Cerebellum (tissue), 4 donors: ENCODE measurements at places on chromosomes 11 and 22. TPM values are rescaled to one million over a fixed set of nuclear protein-coding genes. Genes with fewer than 3 reads are reported as not detected.

DNA sequence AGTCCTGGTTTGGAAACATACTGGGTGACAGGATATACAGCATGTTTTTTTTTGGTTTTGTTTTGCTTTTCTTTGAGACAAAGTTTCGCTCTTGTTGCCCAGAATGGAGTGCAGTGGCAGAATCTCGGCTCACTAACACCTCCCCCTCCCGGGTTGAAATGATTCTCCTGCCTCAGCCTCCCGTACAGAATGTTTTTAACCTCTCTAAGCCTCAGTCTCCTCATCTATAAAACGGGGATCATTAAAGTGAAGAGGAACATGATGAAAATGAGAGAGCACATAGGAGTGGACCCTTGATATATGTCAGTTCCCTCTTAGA, 28.1 kb upstream of the SCARF2 start:
- DNase-seq = no peak

- DNase-seq = no peak
Observed at GRCh38 chr11:32108576-32108975, 17.7 kb downstream of the RCN1 start.

Gene CCDC116
- 0.45 TPM for total RNA-seq

Gene PLAAT2
- total RNA-seq = not detected

GRCh38 chr22:40111451-40111850, 66.3 kb upstream of the TNRC6B start:
- DNase-seq = no peak

Gene ADAMTS8
- total RNA-seq = 1.5 TPM

Gene OR52H1
- 0.82 TPM for total RNA-seq

Gene PHF21B
- 21.9 TPM for total RNA-seq

Gene ARHGAP8
- total RNA-seq = 0.82 TPM

- DNase-seq = no peak
Observed at GRCh38 chr22:17853073-17853472, 78.8 kb upstream of the BID start.

Gene CARNS1
- 0.18 TPM for total RNA-seq

Gene KREMEN1
- 9.1 TPM for total RNA-seq

- DNase-seq = no peak
Observed at GRCh38 chr11:78195917-78196560, 7.3 kb downstream of the USP35 start.

DNA sequence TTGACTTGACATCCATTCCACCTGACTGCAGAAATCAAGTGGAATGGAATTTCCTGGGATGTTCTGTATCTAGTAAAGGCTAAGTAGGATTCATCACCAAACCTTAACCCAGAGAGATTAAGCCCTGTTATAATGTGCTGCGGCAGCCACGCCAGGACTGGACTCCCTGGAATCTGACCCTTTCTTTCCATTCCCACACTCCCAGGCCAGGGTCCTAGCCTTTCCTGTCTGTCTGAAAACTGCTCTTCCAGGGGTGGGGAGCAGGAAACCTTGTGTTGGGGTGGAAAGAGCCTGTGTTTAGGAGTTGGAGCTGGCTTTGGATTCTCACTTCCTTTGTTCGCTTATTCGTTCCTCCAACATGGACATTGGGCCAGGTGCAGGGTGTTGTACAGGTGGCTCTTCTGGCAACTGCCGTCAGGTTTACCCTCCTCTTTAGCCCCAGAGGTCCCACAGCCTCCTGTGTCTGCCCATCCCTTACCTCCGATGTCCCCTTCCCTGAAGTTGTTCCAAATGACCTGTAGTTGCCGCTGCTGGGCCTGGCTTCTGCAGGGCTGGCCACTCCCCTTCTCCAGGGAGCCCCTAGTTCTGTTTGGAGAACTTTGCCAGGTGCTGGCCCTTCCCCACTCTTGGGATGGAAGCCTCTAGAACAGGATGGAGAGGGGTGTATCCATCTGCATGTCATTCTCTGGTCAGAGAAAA, 20.5 kb upstream of the PARVB start:
- DNase-seq = no peak
